ENCODE measurements at places on chromosomes 3 and 15.

DNA sequence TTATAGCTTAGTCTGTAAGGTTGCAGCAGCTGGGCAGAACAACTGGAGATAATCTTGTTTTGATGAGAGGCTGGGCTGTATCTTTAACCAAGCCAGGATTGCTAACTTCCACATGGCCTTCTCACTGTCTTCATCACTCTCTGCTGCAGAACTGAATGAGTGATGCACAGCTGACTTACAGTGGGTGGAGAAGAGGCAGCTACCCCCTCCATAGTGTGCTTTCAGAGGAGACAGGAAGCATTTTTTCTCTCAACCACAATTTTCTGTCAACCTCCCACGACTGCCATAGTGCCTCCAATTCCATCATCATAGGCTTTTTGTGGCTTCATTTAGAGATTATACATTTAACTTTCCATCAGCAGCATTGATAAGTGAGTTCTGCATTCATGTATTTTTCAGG is 168.2 kb downstream of the CLSTN2 start:
- DNase-seq: no peak

GRCh38 chr3:125316246-125316645 is 58.9 kb downstream of the ZNF148 start:
- DNase-seq: no peak

GRCh38 chr15:59116141-59116540 is 11.2 kb downstream of the CCNB2 start:
- DNase-seq: no peak

GRCh38 chr15:52808441-52808840 is 18.3 kb upstream of the ONECUT1 start:
- no peak for DNase-seq

DNA sequence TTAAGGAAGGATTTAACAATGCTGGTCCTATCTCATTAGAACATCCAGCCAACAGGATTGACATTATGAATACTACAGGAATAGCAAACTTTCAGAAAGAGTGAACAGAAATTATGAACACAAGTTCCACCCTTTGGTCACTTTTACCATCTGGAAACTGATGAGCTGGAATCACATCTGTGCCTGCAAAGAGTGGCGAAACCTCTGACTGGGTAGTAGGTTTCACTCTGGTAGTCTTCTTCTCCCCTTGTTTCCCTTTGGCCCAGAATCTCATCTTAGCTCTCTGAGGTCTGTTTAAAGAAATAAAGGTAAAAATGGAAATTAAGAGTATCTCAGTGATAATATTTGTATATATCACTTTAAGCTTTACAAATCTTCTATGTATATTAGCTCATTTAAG is 73.1 kb downstream of the NR2E3 start:
- DNase-seq: no peak

DNA sequence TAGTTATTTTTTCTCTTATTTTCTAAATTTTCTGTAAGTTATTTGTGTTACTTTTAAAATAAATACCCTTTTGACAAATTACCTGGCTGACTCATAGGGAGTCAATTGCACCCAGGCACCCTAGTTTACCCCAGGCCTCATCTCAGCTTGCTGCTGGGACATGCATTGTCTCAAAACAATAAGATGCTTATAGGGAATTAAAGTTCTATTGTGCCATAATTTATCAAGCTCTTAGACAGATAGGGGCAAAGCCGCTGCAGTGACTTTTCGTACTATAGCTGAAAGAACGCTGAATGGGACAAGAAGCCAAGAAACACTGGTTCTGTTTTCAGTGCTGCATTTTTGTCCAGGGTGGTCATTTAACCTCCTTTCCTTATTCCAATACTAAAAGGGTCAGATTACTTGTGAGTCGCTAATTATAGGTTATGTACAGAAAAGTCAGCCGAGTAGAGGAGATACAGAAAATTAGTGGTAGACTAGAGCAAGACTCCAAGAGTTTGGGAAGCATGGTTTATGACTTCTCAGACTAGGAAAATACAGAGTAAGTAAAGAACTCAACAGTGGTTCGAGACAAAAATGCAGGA is 50.3 kb downstream of the EXD1 start:
- DNase-seq: no peak

DNA sequence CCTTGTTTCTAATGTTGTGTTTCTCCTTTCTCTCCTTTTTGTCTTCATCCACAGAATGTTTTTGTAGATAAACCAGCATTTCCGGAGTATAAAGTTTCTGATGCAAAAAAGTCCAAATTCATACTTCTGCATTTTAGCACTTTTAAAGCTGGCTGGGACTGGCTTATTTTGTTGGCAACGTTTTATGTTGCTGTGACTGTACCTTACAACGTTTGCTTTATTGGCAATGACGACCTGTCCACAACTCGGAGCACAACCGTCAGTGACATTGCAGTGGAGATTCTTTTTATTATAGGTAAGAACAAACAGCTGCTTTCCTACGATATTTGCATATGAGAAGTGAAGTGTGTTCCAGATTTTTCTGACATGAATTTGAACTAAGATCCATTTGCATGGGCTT is 199.4 kb downstream of the KCNH8 start:
- no peak for DNase-seq

DNA sequence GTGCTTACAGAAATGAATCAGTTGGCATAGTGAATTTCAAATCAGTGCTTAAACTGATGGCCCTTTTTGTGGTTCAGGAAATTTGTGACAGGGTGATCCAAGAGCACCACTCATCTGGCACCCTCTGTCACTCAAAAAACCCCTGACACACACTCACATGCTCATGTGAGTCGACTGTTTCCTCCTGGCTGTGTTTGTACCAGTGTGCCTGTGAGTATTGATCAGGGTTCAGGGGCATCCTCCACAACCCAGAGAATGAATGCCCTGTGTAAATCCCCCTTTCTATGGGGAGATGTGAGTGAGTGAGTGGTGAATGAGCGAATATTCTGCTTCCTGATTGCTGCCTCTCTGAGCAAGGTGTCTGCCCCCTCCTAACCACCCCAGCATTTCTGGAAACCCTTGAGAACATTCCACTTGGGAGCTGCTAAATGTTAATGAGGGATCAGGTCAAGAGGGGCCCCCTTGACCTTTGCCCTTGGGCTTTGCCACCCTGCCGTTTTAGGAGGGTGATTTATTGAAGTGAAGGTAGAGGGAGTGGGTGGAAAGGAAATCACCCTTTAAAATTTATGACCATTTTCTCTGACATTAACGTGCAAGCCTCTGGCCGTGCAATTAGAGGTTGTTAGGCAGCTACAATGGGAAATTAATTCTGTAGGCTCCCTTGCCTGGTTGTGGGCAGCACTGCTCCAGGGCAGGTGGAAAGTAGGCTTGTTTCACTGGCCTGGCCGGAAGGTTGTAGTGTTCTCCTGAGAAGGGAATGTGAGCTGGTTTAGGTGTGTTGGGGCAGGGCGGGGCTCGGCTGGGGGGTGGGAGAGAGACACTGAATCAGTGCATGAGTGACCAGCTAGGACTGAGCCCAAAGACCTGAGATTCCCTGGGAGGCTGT is 87.2 kb downstream of the SLCO3A1 start:
- no peak for DNase-seq

- no peak for DNase-seq
Observed at GRCh38 chr3:193928354-193929209, 207.4 kb upstream of the HES1 start.

DNA sequence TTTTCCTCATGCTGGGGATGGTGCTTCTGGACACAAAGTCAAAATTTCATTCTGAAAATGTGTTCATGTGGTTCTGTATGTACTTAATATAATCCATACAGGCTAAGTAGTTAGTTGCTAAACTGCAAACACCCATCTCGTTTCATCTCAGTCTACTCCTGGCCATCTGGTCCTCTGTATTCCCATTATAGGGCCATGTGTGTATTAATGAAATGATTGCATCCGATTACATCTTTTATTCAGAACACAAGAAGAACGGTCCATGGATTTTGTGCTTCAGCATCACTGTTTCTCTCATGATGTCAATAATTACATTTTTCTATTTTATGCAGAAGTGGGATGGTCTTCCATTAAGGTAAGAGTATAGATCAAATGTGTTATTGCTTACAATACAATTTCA is 6.1 kb upstream of the GJD2 start:
- no peak for DNase-seq

- DNase-seq: no peak
Observed at GRCh38 chr15:40844696-40845030, 815 bp downstream of the SPINT1 start.

DNA sequence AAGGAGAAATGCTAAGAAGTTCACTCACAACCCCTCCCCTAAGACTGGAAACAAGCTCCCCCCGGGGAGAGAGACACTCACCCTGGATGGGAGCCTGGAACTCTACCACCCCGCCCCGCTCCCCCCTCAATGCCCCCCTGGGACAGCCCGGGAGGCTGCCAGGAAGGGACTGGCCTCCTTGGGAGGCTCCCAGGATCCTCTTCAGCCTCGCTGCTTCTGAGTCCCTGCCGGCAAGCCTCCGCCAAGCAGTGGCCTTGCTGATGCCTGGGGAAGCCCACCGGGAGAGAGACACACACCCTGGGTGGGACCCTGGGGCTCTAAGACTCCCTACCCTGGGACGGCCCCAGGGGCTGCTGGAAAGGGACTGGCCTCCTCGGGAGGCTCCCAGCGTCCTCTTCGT is 33.4 kb downstream of the CPEB1 start:
- DNase-seq: no peak

DNA sequence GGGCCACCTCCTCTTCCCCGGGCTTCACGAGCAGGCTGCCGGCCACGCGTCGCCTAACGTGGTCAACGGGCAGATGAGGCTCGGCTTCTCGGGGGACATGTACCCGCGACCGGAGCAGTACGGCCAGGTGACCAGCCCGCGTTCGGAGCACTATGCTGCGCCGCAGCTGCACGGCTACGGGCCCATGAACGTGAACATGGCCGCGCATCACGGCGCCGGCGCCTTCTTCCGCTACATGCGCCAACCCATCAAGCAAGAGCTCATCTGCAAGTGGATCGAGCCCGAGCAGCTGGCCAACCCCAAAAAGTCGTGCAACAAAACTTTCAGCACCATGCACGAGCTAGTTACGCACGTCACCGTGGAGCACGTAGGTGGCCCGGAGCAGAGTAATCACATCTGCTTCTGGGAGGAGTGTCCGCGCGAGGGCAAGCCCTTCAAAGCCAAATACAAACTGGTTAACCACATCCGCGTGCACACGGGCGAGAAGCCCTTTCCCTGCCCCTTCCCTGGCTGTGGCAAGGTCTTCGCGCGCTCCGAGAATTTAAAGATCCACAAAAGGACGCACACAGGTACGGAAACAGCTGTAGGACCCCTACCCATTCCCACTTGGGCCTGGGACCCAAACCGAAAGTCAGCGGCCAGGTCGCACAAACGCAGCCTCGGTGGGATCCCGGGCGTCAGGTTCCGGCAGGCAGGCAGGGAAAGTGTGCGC is 1.5 kb downstream of the ZIC1 start:
- no peak for DNase-seq

DNA sequence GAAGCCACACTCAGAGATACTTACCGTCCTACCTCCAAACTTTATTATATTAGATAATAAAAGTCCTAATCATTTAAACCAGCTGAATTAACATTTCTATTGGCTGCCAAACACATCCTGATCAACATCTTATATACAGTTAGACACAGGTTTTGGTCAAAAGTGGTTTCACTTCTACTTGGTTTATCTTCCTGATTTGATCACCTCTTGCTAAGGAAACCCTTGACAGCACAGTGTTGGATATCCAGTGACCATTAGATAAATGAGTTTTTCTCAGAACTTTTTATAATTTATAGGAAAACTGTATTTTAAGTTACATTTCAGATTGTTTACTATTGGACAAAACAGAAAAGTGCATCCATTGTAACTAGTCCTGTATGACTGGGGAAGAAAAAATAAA is 198.4 kb upstream of the NR2F2 start:
- no peak for DNase-seq

- no peak for DNase-seq
Observed at GRCh38 chr3:79846148-79846933, 78.5 kb upstream of the ROBO1 start.

DNA sequence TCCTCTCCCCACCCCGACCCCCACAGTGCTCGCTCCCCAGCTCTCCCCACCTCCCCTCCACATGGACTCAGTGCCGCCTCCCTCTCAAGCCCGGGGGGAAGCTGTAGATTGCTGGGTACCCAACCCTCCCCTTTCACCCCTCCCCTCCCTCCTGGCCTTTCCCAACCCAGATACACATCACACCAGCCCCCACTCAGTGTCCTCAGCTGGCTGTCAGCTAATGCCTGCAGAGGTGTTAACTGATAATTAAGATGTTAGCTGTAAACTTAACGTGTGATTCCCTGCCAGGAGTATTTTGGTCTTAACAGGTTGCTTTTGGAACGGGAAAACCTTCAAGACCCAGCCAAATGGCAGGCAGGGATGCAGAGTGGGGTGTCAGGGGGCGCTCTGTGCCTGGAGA is 39.4 kb upstream of the LINGO1 start:
- DNase-seq: no peak

GRCh38 chr3:108295421-108296175 is 750 bp upstream of the HHLA2 start:
- no peak for DNase-seq

GRCh38 chr3:4990069-4990468 is 10.8 kb downstream of the BHLHE40 start:
- DNase-seq: no peak

DNA sequence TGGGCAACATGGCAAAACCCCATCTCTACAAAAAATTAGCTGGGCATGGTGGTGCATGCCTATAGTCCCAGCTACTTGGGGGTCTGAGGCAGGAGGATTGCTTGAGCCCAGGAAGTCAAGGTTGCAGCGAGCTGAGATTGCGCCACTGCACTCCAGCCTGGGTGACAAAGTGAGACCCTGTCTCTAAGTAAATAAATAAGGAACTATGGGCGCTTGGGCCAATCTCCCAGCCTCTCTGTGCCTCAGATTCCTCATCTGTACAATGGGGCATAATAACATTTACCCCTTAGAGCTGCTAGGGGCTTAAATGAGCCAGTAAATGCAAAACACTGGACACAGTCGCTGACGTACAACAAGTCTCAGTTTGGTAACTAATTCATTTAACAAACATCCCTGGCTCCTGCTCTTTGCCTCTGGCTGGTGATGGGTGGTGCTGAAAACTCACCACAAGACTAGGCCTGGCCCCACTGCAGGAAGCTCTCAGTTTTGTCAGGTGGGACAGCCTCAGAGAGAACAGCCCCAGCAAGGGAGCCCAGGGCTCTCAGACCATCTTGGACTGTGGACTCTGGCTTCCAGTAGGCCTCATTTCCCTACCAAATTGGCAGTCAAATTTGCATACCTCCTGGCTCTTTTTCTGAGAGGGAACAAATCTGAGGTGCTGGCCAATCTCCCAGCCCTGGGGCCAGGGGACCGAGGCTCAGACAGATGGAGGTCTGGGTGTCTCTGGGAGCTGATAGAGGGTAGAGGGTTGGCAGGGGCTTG is 6.4 kb upstream of the TBC1D2B start:
- no peak for DNase-seq

GRCh38 chr15:92780843-92781242 is 119.3 kb upstream of the CHD2 start:
- DNase-seq: no peak

GRCh38 chr3:107344722-107345121 is 32.5 kb upstream of the CCDC54 start:
- DNase-seq: no peak

GRCh38 chr15:70415398-70415797 is 317.7 kb upstream of the TLE3 start:
- DNase-seq: no peak
